M059J (cell line): ENCODE measurements at places on chromosomes 5 and 9. TPM values are rescaled to one million over a fixed set of nuclear protein-coding genes. Genes with fewer than 3 reads are reported as not detected.

Gene HNRNPAB
- total RNA-seq: 85.0 and 137 TPM in 2 replicates

- no peak for DNase-seq
Observed at GRCh38 chr5:76469656-76470290, 66.7 kb downstream of the IQGAP2 start.

Gene PPP1R26
- 9.6 and 17.1 TPM in 2 replicates for total RNA-seq

Gene CD180
- 0.05 and 0.07 TPM in 2 replicates for total RNA-seq

Gene ZDHHC11B
- not detected in 2 replicates for total RNA-seq

DNA sequence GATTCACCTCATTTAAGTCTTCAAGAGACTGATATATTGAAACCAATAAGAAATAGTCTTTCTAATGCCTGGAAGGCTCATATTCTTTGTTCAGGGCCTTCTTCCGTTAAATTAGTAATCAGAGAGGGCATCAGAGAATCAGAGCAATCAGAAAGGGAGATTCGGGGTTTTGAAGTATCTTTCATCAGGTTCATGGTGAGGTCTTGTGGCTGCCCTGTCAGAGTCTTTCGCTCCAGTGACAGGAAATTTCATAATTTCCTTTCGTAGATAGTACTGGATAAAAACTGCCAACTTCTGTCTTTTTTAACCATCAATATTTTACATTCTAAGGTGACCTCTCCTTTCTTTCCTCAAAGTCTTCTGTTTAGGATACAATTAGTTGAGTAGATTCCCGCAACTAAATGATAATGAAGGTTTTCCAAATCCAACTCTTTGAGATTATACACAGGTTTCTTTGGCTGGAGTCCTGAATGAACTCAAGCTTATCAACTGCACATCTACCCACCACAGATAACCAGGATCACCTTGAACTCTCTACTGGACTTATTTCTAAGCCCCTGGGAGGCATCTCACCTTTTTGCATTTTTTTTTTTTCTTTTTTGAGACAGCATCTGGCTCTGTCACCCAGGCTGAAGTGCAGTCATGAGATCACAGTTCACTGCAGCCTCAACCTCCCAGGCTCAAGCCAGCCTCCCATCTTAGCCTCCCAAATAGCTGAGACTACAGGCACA, 5.5 kb downstream of the IL31RA start:
- DNase-seq: no peak

Gene FOXD1
- total RNA-seq: 17.1 and 17.4 TPM in 2 replicates

DNA sequence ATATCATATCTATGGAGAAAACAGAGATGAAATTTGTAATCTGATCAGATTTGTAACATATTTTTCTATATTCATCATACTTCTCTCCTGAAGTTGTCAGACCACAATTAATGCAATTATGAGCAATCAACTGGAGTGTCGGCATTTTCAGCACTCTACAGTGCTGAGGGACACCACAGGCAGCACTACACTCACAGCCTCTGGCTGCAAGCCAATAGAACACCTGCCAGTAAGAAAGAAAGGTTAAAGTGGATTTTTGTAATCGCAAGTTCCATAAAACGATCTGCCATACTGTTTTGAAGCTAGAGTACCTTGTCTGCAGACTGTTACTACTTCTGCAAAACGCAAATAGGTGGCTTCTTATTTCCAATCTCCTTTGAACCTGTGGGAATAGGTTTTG, 147.6 kb downstream of the ADAMTS6 start:
- no peak for DNase-seq

- peak; percentile 40 for DNase-seq
Observed at GRCh38 chr5:33309068-33309467, 131.7 kb upstream of the TARS1 start.

- no peak for DNase-seq
Observed at GRCh38 chr5:125152044-125152443, 405.6 kb upstream of the ZNF608 start.

DNA sequence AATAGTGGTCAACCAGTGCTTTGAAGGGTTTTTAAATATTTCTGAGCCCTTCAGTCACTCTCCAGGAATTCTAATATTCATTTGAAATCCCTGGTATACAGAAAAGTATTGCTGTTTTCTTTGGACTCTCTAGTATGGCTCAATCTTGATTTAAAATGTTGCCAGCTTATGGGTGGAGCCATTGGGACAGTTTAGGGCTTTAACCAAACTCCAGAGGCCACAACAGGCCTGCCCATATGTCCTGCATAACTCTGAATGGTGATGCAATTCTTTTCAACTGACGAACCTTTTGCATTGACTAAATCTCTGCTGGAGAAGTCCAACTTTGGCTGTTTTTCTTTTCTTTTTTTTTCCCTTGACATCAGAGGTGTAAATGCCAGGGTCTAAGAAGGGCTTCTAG, 10.3 kb upstream of the ANKHD1 start:
- no peak for DNase-seq

DNA sequence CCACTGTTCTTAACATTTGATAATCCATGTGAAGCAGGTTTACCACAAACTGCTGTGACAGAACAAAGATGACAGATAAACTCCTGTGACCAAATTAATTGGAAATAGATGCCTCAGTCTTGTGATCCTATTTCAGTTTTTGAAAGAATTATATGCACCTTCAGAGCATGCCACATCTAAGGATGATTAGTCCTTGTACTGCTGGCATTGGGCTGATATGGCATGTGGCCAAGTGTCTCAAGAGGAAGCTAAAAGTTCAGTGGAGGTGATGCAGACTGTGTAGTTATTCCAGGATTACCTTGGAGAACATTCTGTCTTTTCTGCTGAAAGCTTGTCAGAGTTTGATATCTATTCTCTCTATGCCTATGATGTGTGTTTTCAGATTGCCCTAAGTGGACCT, 314.4 kb upstream of the EFNA5 start:
- peak; percentile 56 for DNase-seq

DNA sequence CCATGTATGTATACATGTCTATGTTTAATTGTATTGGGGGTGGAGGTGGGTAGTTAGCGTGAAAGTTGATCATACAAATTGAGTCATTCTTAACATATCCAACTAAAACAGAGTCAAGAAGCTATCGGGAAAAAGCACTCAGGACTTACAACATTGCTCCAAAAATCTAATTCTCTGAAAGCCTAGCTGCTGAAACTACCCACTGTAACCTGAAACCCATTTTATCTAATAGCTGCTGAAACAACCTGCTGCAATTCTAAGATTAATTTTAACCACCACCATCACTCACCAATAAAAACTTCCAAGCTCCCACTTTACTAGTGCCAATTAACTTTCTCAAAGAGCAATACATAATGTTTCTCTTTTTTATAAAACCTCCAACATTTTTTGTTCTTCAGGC, 32.2 kb downstream of the KCNV2 start:
- no peak for DNase-seq

Gene PTGES
- 0.10 and 1.0 TPM in 2 replicates for total RNA-seq

Gene PCDHA6
- total RNA-seq: not detected in 2 replicates

GRCh38 chr9:125183054-125183453, 6.5 kb downstream of the PPP6C start:
- peak; percentile 39 for DNase-seq

GRCh38 chr9:136784249-136784996, 6.7 kb upstream of the TMEM141 start:
- no peak for DNase-seq
